ENCODE measurements at places on chromosomes 4 and X.

GRCh38 chr4:93834249-93835066 is 5.9 kb downstream of the ATOH1 start:
- DNase-seq, result no peak

DNA sequence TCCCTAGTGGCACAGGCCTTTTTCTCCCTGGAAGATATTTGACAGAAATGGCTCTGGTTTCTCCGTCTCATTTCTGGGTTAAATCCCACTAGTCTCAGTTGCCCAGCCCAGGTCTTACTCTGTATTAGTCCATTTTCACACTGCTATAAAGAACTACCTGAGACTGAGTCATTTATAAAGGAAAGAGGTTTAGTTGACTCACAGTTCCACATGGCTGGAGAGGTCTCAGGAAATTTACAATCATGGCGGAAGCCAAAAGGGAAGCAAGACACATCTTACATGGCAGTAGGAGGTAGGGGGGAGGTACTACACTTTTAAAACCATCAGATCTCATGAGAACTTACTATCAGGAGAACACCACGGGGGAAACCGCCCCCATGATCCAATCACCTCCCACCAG is 81.9 kb downstream of the FHDC1 start:
- DNase-seq, result no peak

DNA sequence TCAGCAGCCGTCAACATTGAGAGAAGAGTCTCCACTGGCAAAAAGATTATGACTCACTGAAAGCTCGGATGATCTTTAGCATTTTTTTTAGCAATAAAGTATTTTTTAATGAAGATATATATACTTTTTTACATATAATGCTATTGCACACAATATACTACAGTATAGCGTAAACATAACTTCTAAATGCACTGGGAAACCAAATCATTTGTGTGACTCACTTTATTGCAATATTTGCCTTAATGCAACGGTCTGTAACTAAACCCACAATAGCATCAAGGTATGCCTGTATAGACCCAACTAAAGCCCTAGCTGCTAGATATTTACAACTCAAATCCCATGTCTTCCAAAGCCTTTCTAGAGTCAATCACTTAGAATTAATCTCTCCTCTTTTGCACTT is 52.3 kb upstream of the EDNRA start:
- DNase-seq, result no peak

DNA sequence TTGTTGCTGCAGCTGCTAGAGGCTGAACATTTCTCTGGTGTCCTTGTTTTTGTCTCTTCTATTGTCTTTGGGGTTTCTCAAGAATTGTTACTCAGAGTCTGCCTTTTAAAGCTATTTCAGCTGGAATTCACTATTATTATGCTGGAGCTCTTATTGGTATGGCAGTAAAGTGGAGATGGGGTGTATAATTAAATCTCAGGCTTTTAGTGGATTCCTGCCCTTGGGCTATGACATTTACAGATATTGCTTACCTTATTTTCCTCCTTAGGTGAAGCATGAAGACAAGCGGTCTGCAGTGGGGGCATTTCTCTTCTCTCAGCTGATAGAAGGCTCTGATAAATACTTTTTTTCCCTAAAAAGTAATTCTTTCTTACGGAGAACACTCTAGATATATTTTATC is 1656.6 kb upstream of the IGFBP7 start:
- DNase-seq, result no peak

DNA sequence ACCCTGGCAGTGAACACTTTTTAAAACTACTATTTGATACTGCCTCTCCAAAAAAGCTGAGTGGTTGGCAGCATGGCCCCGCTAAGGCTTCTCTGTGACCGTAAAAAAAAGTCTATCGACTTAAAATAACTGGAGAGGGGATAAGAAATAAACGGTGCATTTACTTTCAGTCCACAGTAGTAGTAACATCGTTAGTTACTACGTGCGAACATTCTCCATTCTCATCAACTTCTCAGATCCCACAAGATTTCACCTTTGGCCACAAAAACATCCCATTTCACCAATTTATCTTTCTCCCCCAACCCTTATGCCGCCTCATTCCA is 524 bp upstream of the EXOSC9 start:
- DNase-seq, result no peak

- no peak for DNase-seq
Observed at GRCh38 chr4:55615008-55615407, 21.1 kb downstream of the NMU start.

- DNase-seq, result no peak
Observed at GRCh38 chrX:127112726-127113125, 293.2 kb downstream of the PRR32 start.

- DNase-seq, result no peak
Observed at GRCh38 chr4:7867701-7868435, 71.8 kb downstream of the AFAP1 start.

DNA sequence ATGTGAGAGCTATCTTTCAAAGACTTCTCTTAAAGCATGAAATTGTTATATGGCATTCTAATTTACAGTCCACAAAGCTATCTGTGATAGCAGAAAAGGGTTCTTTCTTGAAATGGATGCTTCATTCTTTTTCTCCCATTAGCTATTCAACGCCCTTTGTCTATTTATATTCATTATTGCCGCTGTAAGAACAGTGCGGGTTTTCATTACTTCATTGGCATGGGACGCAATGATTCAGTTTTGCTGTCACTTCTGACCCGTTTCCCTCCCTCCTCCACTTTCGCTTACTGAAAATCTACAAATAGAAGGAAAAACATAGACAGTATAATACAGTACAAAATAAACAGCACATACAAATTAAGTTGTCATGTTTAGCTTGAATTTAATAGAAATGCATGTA is 394.6 kb downstream of the PCDH7 start:
- DNase-seq, result no peak

GRCh38 chrX:35670889-35671288 is 127.3 kb upstream of the MAGEB16 start:
- no peak for DNase-seq

- no peak for DNase-seq
Observed at GRCh38 chrX:47169726-47170515, 23.7 kb upstream of the UBA1 start.

DNA sequence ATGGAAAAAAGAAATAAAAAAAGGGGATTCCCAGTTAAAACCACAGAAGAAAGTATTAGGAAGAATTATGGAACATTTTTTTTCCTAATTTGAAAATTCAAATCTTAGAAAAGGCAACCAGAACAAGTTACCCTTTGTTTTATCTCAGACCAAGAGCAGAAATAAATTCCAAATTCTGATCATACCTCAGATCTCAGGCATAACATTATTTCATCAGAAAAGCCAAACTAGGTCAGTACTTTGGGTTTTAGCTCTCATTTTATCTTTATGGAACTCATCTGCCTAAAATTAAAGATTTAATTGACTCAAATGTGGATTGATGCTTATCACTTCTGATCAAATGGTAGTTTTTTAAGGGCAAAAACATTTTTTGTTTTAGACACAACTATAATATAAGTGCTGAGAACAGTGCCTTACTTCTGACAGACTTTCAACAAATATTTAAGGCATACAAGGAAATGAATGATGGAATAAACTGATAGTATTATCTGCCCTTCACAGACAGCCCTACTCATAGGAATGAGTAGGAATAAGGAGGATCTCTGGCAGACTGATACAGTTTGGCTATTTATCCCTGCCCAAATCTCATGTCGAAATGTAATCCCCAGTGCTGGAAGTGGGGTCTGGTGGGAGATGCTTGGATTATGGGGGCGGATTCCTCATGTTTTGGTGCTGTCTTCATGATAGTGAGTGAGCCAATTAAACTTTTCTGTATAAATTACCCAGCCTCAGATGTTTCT is 245.3 kb upstream of the PITX2 start:
- DNase-seq, result no peak

DNA sequence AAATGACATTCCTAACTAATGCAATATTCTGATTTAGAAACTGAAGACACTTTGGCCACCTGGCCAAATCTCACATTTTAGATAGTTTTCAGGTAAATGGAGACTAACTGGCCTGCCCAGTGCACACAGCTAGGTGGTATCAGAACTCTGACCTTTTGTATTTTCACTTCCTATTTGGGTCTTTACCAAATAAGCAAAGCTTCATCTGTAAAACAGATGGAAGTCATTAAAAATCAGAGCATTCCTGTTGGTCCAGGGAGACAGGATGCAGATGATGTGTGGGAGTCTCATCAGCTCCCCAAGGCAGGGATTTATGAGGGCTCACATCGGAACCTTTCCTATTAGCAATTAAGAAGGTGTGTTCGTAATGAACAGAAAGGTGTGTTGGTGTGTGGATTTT is 57.7 kb downstream of the ARHGAP10 start:
- DNase-seq, result no peak

- no peak for DNase-seq
Observed at GRCh38 chr4:81884986-81885385, 413.3 kb upstream of the RASGEF1B start.

DNA sequence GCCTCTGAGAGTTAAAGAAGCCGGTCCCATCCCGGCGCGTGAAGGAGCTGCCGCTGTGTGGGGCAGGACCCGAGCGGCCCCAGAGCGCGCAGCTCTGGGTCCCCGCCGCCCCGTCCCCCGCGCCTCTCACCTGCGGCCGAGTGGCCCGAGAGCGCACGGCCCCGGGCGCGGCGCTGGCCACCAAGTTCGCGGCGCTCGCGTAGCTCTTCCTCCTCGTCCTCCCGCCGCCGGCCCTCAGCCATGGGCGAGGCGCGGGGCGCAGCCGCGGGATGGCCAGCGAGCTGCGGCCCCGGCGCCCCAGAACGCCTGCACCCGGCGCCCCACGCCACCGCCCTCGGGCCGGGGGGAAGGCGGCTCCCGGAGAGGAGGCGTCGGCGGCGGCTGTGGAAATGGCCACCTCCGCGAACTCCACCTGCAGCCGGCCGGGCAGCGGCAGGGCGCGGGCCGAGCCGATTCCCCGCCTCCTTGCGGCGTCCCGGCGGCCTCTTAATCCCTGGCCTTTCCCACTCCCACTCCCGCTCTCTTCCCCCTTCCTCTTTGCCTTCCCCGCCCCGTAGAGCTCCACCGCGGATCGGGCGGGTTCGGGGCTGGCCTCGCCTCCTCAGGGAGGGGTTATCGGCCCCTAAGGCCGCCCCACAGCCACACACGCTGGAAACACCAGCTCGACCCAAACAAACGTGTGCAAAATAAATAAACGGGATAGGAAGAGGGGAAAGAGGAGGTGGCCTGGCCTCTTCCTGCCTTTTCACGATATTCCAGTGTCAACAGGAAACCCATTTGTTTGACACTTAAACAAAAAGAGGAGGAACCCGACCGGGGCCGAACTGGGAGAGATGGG is at the start of gene SH3D19:
TSS of gene SH3D19 (minus strand) at position 495 of the 838 bp plus-strand sequence. CDS start at position 242, 253 bp downstream.
- DNase-seq, result no peak

- no peak for DNase-seq
Observed at GRCh38 chrX:12469296-12469695, 321.9 kb upstream of the PRPS2 start.

- no peak for DNase-seq
Observed at GRCh38 chrX:79080141-79080540, 64.3 kb upstream of the GPR174 start.

GRCh38 chrX:150570512-150570911 is 2.1 kb downstream of the MTM1 start:
- DNase-seq, result no peak

- no peak for DNase-seq
Observed at GRCh38 chr4:167023364-167023925, 210.8 kb downstream of the SPOCK3 start.

GRCh38 chr4:147854154-147854553 is 122.3 kb downstream of the ARHGAP10 start:
- DNase-seq, result no peak
